Activated T-cell treated with anti-CD3 and anti-CD28 coated beads, Interleukin-2, amount 50 U/mL, for 24 hours (primary cell): ENCODE measurements at places on chromosomes 7 and 10.

DNA sequence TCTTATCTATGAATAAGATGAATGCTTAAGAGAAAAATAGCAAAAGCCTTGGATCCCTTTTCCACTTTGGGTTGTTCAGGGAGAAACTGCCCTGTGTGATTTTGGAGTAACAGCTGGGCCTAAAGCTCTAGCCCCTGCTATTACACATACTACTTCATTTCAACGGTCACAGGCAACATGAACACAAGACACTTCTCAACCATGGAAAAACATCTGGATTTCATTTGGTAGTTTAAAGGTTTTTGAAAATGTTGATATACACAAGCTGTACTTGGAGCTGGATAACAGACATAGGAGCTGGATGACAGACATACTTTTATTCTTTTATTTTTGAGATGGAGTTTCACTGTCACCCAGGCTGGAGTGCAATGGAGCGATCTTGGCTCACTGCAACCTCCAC lies 2.7 kb upstream of the CHUK start:
- DNase-seq: no peak

- DNase-seq: no peak
These were observed 17.1 kb downstream of the LRRN3 start for GRCh38 chr7:111108000-111108399.

GRCh38 chr7:18257711-18258110 lies 230.1 kb upstream of the PRPS1L1 start:
- DNase-seq: no peak

DNA sequence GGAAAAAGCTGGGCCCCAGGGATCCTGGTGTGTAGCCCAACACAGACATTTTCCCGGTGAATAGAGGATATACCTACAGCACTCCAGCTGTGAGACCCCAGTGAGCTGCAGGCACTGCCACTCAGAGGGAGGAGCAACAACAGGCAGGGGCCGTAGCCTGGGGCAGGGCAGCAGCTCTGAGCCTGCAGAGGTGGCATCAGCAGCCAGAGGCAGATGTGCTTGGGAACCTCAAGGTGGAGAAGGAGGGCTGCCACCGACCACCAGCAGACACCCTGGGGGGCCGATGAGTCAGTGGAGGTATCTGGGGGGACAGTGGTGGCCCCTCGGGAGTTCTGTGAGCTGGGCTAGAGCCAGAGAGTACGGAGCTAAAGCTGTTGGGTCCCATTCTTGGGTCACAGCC lies 110.2 kb upstream of the GDF10 start:
- DNase-seq: no peak
